ENCODE measurements at places on chromosomes 5 and 9.

- DNase-seq: peak; percentile 33
These were observed 1.2 kb upstream of the GPBP1 start for GRCh38 chr5:57172466-57173318.

DNA sequence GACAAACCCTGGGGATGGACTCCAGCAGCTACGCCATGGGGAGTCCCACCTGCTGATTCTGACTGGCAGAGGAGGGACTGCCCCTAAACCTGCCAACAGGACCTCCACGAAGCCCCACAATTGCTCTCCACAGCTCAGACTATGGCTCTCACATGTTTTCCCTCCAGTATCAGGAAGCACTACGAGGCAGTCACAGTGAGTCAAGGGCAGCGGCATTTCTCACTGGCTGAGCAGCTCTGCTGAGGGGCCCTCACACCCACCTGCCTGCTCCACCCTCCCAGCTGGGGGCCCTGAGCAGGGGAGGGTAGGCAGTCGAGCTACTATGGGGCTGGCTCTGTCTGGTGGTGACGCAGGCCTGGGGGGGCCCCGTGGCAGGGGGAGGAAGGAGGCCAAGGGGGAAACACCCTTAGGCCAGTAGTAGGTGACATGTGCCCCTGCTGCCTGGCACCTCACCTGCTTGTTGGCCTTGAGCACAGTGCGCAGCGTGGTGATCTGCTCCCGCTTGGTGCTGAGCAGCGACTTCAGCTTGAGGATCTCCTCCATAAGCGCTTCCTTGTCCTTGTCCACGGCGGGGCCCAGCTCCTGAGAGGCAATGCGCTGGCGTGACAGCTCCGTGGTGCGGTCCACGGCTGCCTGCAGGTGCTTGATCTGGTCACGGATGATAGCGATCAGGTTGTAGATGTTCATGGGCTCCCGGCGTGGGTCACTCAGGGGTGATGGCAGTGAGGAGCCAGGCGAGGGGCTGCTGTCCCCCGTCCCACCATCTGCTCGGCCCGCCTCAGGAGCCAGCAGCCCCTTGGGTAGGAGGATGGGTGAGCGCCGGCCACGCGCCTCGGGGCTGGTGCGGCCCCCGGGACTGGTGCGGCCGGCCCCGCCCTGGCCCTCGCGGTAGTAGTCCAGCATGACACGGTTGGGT lies 46.3 kb downstream of the BICD2 start:
- no peak for DNase-seq

GRCh38 chr9:71764463-71764862 lies 3.9 kb downstream of the CEMIP2 start:
- no peak for DNase-seq

DNA sequence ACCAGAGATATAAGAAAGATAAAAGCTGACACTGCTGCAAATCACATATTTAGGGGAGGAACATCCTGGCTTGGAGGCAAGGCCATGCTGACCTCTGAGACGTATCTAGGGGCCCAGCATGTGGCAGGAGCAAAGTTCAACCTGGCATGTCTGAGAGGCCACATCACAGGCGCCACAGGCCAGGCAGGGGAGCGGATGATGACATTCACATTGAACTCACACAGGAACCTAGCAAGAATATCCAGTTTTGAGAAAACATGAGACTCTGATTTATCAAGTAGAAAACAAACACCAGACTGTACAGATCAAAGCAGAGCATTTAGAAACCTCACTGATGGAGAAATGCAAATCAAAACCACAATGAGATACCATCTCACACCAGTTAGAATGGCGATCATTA lies 64.2 kb upstream of the STK32A start:
- no peak for DNase-seq

DNA sequence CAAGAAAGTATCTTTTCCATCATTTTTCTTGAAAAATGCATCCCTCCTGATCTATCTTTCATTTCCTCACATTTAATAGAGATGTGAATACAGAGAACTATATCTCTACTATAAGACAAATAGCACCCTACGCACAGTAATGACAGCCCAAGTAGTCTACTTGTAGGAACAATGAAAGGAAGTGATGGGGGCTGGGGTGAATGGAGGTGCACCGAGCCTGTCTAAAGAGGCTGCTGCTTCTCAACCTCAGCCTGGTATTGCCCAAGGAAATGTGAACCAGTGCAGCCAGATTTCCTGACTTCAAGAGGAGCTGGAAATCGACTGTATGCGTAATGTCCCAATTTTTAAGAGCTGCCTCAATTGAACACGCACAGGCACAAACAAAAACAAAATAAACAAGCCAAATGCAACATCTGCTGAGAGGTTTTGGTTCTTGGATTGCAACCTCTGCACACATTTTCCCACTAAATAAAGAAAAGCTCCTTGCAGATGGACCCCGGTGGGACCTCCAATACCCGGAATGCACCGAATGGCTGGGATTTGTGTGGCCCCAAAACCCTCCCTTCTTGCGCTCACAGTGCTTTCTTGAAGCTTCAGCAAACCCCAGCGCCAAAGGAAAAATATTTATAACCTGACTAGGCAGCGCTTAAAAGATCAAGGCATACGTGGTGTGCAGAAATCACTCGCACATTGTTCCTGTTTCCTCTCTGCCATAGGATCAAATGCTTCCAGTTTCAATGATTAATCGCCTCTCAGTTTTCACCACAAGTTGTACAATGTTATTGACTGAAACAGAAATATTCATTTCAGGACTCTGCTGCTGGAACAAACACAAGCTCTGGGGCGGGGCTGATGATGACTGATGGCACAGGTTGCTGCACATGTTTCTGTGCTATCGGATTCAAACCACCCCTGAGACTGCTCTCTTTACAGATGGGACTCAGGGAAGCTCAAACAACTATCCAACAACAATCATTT lies 68.3 kb downstream of the KCNIP1 start:
- DNase-seq: no peak

DNA sequence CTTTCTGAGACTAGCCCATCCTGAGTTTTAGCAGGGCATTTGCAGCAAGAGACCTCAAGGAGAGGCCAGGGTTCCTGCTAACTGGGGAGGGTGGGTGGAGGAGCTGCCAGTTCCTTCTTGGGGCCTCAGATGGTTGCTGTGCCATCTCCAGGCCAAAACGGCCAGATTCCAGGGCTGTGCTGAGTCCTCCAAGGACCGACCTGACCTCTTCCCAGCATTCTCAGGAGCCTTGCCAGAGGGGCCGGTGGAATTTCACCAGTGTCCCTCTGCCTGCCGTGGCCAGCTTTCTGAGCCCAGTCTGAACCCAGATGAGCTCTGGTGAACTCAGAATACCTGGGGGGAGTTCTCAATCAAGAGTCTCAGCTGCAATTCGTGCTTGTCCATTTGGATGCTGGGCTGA lies 54.3 kb downstream of the TSTD2 start:
- DNase-seq: no peak

DNA sequence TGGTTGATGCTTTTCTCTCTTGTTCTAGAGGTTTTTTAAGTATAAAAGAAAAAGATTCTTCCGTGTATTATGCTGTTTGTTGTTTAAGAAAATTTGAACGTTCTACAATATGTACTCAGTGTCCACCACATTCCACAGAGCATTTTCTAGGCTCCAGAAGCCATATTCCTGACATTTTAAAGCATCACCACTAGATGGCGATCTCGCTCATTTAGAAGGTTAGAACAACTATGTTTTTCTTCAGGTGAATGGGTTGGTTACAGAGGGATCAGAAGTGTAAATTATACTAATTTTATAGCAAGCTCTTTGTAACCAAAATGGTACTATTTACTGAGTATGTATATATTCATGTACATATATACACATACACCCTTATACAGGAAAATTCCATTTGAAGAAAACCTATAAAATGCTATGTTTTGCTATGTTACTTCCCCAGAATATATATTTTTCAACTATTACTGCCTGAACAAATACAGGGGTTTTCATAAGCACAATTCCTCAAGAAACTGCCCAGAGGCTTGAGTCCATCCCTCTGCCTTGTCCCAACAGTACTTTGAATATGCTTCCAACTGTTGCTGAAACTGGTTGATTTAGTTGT lies 284.3 kb downstream of the CCDC171 start:
- DNase-seq: peak; percentile 12

- no peak for DNase-seq
These were observed 45.7 kb upstream of the SPATA31C2 start for GRCh38 chr9:88183798-88184495.

DNA sequence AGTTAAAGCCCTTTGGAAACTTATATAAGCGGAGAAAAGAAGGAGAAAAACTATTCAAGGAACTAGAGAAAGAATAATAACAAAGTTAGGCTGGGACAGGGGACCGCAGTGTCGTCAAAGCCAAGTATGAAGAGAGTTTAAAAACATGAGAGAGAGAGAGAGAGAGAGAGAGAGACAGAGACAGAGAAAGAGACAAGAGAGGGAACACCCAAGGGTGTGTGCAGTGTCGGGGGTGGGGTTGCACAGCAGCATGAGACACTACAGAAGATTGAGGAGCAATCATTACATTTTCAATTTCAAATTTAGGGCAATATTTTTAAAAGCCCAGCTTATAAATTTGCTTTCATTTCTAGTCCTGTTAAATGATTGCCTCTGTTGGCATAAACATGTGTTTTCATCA lies 74.3 kb downstream of the NNT start:
- DNase-seq: no peak

- no peak for DNase-seq
These were observed 89.5 kb downstream of the EPB41L4A start for GRCh38 chr5:112329419-112330090.

- DNase-seq: no peak
These were observed 25.4 kb upstream of the SNX18 start for GRCh38 chr5:54492178-54492577.

DNA sequence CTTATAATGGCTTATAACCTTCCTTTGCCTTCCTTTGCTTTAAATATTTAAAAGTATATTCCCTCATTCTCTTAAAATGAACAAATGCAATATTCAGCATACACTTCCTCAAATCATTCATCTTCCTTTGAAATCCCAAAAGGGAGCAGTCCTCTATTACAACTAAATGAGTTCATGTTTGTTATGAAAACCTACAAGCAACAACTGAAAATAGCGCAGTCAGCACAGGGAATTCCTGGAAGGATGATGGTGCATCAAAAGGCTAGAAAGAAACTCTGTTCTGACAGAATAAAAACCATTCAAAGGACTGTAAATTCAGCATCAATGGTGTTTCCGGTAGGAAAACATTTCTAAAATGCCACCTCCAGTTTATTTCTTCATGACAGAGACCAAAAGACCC lies 3.3 kb downstream of the NR6A1 start:
- no peak for DNase-seq

DNA sequence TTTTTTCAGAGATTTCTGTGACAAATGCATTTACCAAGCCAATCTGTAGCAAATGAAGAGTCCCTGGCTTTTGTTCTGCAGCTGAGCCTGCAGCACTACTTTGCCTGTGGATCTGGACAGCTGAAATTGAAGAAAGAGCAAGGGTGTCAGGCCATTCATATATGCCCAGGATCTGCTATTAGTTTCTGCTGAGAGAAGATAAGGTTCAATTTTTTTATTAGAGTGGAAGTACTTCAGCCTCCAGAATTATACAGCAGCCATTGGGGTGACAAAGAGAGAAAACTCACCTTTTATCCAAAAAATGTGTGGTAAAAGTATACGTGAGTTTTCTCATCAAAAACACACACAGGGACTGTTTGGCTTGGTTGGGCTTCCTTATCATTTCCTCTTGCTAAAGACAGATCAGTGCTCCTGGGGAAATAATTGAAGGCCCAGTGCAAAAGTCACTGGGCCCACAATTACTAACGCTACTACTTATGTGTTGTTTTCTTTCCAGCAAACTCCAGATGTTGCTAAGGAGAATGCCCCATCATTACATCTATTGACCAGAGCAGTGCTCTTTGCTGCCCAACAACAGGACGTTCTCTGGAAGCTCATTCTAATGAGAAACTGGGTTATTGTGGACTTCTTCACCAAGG lies 138.6 kb downstream of the CEMIP2 start:
- no peak for DNase-seq

- DNase-seq: no peak
These were observed 268.2 kb downstream of the SH3GL2 start for GRCh38 chr9:17846948-17847655.

- DNase-seq: no peak
These were observed 33.4 kb upstream of the SPATA31E1 start for GRCh38 chr9:87849144-87849758.

DNA sequence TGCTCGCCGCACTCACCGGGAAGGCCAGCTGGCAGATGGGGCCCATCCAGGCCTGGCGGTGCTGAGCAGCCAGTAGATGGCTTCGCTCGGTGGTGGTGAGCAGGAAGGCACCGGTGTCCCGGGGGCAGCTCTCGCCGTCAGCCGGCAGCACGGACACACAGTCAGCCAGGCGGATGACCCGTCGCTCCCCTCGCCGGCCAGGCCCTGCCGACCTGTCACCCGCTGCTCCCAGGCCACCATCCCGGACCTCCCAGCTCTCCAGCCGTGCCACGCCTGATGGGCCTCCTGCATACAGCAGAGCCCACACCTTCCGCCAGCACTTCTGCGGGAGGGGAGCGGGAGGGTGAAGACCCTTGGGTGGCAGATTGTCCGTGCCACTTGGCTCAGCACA lies 1.4 kb downstream of the DOK3 start:
- no peak for DNase-seq

DNA sequence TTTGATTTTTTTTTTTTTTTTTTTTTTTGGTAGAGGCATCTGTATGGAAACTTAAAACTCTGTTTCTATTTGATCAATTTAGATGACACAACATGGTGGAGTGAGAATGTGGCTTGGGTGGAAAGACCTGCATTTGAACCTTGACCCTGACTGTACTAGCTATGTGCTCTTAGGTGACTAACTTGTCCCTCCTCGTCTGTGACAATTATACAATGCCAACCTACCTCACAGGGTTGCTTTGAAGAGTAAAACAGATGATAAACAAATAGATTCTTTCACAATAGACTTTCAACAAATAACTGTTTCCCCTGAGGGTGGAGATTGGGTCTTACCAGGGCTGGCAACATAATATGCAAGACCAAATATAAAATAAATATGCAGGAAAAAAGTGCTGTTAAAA lies 109.3 kb downstream of the CRB2 start:
- DNase-seq: no peak

DNA sequence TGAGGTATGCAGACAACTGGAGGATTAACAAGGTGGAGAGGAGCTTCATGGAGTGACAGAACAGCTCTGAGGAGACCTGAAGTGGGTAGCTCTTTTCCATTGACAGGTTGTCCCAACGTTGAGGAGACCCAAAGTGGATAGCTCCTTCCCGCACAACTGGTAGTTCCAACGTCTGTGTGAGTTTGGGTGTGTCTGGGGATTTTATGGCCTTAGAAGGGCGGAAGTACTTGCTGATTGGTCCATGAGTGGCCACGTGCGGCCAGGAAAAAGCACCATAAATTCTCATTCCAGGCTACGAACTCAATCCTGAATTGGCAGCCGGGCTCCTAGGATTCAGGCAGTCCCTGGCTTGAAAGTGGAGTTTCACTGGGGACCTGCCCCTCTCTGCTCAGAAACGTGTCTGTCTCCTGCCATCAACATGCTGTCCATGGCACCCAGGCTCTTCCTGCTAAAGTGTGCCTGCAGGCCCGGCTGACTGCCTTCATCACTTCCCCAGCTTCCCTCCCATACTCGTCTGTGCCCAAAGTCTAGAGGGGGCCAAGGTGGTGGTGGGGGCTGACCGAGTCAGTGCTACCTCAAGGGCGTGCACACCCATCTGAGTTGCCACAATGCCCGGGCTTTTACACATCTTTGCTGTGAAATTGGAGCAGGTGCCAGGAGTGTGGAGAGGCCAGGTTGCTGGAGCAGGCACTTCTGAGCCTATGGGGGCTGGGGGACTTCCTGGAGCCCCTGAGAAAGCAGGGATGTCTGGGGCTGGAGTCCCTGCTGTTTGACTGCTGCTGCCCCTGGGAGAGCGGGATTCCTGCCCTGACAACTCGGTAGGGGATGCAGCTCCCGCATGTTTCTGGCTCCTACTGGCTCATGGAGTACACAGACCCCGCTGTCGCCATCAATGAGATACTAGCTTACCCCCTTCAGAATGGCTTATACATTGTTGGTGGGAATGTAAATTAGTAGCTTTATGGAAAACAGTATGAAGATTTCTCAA lies 2034.6 kb upstream of the ACO1 start:
- no peak for DNase-seq

All from CD14-positive monocyte (primary cell).